ENCODE measurements at places on chromosomes 3 and 15.

GRCh38 chr3:17027318-17027717, 142.6 kb downstream of the PLCL2 start:
- no peaks in the 10 kb centered on the region for H3K36me3 ChIP-seq
- peak; percentile 90 for DNase-seq
- H3K27ac ChIP-seq, result no peak overlapping the region
- peaks cover 7% of the 10 kb centered on the region for H3K4me1 ChIP-seq

DNA sequence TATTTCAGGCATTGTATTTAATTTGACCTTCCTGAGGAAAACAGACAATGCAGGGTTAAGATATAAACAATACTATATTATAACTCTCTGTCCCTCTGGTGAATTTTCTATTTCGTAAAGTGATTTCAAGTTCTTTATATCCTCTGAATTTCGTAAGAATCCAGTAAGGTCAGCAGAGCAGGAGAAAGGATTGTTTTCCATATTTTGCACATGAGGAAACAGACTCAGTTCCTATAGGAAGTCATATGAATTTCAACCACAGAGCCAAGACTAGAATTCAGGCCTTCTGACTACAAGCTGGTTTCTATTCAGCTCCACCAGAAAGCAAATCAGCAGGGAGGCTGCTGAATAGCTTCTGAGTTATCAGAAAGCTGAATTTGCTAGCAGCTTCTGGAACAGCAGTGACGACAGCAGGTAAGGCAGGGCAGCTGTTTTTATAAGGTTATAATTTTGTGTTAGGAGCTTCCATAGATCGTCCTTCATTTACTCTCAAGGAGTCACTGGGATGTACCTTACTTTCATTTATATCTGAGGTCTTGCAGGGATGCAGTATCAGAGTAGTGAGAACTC, 11.1 kb upstream of the PLAAT1 start:
- no peak overlapping the region for H3K27ac ChIP-seq
- no peak for DNase-seq
- H3K4me3 ChIP-seq, result no peak overlapping the region
- no peaks in the 10 kb centered on the region for H3K4me1 ChIP-seq
- no peaks in the 10 kb centered on the region for H3K27me3 ChIP-seq
- H3K36me3 ChIP-seq, result no peaks in the 10 kb centered on the region

DNA sequence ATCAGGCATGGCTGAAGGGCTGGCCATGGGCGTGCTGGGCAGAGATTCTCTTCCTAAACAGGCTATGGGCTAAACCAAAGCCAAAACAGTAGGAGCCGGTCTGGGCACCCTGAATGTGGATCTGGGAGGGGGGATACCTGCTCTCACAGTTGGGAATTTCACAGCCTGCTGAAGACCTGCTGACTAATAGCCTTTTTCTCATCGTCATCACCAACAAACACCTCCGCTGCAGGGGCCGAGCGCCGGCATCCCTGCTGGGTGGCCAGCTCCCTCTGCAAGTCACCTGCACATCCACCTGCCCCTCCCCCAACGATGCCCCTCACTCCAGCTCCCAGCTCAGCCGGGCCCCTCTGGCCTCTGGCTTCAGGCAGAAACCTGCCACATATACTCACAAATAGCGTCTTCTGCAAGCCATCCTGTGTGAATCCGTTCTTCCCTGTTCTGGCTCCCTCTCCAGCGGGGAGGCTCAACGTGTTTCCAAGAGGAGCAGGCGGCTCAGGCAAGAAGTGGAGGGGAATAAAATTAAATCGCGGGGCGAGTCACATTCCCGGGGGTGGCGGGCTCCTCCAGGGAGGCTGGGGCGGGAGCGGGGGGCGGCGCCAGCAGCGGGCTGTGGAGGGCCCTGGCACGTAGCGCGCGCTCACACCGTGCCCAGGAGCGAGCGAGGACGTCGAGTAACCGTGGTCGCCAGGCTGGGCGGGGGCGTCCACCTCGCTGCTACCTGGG, 466 bp downstream of the IQSEC1 start:
- DNase-seq, result no peak
- peaks cover 9% of the 10 kb centered on the region for H3K27me3 ChIP-seq
- H3K4me1 ChIP-seq, result no peaks in the 10 kb centered on the region
- H3K27ac ChIP-seq, result no peak overlapping the region

DNA sequence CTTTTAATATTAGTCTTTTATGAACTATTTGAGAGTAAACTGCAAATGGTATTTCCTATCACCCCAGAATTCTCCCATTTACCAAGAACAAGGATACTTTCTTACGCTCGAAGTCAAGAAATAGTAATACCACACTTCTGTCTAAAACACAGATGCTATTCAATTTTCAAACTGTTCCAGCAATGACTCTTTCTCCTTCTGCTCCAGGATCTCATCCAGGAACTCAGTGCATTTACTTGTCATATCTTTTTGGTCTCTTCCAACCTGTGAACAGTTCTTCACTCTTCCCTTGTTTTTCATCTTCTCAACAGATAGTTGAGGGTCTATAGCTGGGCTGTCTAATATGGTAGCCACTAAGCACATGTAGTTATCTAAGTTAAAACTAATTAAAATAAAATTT, 87.1 kb upstream of the GAP43 start:
- H3K4me3 ChIP-seq, result no peak overlapping the region
- no peak overlapping the region for H3K27ac ChIP-seq
- DNase-seq, result no peak
- H3K36me3 ChIP-seq, result no peaks in the 10 kb centered on the region

DNA sequence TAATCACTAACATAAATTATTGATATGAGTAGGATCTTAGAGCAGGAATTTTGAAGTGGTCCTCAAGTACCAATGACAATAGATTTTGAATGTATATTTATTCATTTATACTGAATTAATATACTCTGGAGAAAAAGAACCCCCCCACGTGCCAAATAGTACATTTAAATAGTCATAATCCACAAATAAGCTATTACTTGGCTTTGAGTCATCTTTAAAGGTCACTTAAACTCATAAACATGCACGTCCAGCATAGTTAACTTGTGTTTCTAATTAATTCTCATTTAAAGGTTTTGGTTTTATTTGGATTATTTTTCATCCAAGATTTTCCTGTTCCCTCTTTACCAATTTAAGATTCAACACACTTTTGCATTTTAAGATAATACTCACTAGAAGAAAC, 35.1 kb downstream of the FGF7 start:
- no peak overlapping the region for H3K27ac ChIP-seq
- no peaks in the 10 kb centered on the region for H3K36me3 ChIP-seq
- DNase-seq, result no peak
- H3K4me3 ChIP-seq, result no peak overlapping the region
- no peaks in the 10 kb centered on the region for H3K4me1 ChIP-seq
- H3K27me3 ChIP-seq, result no peaks in the 10 kb centered on the region

DNA sequence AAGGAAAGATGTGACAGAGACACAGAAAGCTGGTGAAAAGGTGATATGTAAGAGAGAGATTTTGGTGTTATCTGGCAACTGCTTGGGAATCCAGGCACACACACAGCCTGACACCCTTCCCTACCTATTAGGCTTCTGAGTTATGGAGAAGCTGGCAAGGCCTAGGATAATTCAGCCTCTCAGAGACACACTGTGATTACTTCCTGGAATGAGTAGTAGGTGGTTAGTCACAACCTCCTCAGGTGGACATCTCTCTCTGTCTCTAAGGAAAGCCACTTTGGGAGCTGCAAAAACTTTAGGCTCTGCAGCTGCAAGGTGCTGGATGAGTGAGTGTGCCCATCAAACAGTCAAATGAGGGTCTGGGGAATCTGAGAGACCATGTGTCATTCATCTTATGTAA, 201.9 kb downstream of the PDCD6IP start:
- no peak overlapping the region for H3K4me3 ChIP-seq
- H3K27me3 ChIP-seq, result no peaks in the 10 kb centered on the region
- no peak overlapping the region for H3K27ac ChIP-seq
- no peaks in the 10 kb centered on the region for H3K4me1 ChIP-seq

GRCh38 chr3:31407665-31408064, 125.1 kb upstream of the STT3B start:
- no peaks in the 10 kb centered on the region for H3K4me1 ChIP-seq
- no peak overlapping the region for H3K4me3 ChIP-seq
- no peaks in the 10 kb centered on the region for H3K36me3 ChIP-seq
- no peak for DNase-seq
- H3K27me3 ChIP-seq, result no peaks in the 10 kb centered on the region

GRCh38 chr3:184361932-184362667, 590 bp downstream of the POLR2H start:
- H3K4me1 ChIP-seq, result peaks cover 36% of the 10 kb centered on the region
- peaks cover 3% of the 10 kb centered on the region for H3K36me3 ChIP-seq
- DNase-seq, result no peak
- peak overlapping the region; percentile 78 for H3K4me3 ChIP-seq
- peak overlapping the region; percentile 96 for H3K27ac ChIP-seq

- H3K4me1 ChIP-seq, result peaks cover 14% of the 10 kb centered on the region
- peak; percentile 61 for DNase-seq
- H3K4me3 ChIP-seq, result no peak overlapping the region
- H3K27ac ChIP-seq, result no peak overlapping the region
Measured at GRCh38 chr15:77533578-77534430, 98.9 kb downstream of the LINGO1 start.

DNA sequence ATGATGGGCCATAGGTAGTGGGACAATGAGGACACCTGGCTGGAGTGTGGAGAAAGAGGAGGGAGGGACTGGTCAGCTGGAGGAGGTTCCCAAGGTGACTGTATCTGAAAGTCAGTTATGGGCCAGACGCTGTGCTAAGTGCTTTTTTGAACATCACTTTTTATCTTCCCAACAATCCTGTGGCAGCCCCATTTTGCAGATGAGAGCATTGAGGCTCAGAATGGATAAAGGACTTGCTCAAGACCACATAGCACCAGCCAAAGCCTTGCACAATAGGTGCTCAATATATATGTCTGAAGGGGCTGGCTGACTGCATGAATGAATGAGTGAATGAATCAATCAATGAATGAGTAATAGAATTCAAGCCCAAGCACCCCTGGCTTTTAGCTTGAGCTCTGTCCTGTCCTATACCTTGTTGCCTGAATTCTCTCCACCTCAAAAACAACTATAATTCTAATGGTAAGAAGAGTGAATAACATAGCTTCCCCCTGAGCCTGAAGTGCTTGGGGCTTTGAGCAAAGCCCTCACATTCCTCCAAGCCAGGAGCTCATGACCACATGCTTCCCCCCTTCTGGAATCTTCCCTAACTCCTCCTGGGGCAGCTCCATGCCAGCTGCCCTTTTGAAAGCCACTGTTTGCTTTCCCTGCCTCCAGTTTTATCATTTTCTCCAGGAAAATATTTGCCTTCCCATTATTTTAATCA, 150.9 kb downstream of the RPLP1 start:
- H3K4me3 ChIP-seq, result no peak overlapping the region
- no peak for DNase-seq
- H3K4me1 ChIP-seq, result no peaks in the 10 kb centered on the region
- H3K36me3 ChIP-seq, result no peaks in the 10 kb centered on the region
- H3K27ac ChIP-seq, result no peak overlapping the region

DNA sequence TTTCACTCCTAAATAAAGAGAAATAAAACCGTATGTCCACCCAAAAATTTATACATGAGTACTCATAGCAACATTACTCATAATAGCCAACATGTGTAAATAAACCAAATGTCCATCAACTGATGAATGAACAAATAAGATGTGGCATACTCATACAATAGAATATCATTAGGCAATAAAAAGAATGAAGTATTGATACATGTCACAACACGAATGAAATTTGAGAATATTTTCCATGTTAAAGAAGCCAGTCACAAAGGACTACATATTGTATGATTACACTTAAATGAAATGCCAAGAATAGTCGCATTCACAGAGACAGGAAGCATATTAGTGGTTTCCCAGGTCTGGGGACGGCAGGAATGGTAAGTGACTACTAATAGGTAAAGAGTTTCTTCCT, 869.2 kb downstream of the IGSF11 start:
- no peak overlapping the region for H3K4me3 ChIP-seq
- H3K36me3 ChIP-seq, result no peaks in the 10 kb centered on the region
- H3K27ac ChIP-seq, result no peak overlapping the region
- H3K4me1 ChIP-seq, result no peaks in the 10 kb centered on the region

- H3K4me1 ChIP-seq, result no peaks in the 10 kb centered on the region
- DNase-seq, result no peak
Measured at GRCh38 chr15:70053001-70053715, 44.6 kb downstream of the TLE3 start.

GRCh38 chr3:12884790-12885582, 43.6 kb upstream of the RPL32 start:
- no peaks in the 10 kb centered on the region for H3K27me3 ChIP-seq
- no peak overlapping the region for H3K27ac ChIP-seq
- H3K4me1 ChIP-seq, result no peaks in the 10 kb centered on the region
- no peak overlapping the region for H3K4me3 ChIP-seq
- no peak for DNase-seq

- H3K36me3 ChIP-seq, result no peaks in the 10 kb centered on the region
- no peaks in the 10 kb centered on the region for H3K27me3 ChIP-seq
- H3K4me1 ChIP-seq, result no peaks in the 10 kb centered on the region
- no peak overlapping the region for H3K4me3 ChIP-seq
Measured at GRCh38 chr3:18716821-18717220, 291.7 kb upstream of the SATB1 start.

- H3K36me3 ChIP-seq, result no peaks in the 10 kb centered on the region
- peaks cover 52% of the 10 kb centered on the region for H3K4me1 ChIP-seq
- peak; percentile 88 for DNase-seq
- peak overlapping the region; percentile 94 for H3K27ac ChIP-seq
- H3K27me3 ChIP-seq, result no peaks in the 10 kb centered on the region
Measured at GRCh38 chr3:50320853-50321335, 1.7 kb downstream of the HYAL2 start.

DNA sequence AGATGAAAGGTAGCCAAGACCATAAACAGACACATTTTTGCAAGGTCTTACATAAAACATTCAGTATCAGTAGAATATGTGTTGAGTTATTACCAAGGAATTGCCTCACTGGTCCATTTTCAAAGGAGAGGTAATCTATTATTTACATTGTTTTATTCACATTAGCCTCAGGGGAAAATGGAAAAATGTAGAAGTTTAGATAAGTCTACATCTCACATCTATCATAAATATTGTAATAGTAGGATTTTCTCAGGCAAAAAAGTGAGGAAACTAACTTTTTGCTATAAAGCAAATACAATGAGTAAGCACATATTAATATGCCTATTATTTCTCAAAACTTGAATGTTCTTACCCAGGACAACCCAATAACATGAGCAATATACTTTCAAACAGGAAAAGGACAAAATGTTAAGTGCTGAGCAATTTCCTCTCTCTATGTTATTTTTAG, 184.6 kb upstream of the AGTR1 start:
- no peak overlapping the region for H3K27ac ChIP-seq
- no peaks in the 10 kb centered on the region for H3K4me1 ChIP-seq
- no peaks in the 10 kb centered on the region for H3K27me3 ChIP-seq
- no peak for DNase-seq

DNA sequence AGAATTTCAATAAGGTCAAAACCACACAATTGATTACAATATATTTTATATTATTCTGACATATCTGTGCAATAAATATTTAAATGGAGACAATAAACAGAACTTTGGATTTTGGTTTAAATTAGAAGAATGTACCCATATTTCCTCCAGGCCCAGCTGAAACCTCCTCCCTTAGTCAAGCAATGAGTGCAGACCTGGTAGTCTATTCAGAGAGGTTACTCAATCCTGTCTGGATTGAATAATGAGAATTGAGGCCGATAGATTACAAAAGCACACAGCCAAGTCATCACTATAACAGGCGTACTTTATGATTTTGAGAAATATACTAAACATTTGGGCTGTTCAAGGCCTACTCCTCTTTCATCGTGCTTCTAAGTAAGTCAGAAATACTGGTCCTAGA, 114.5 kb upstream of the STRIT1 start:
- H3K27ac ChIP-seq, result no peak overlapping the region
- DNase-seq, result no peak
- H3K4me3 ChIP-seq, result no peak overlapping the region
- H3K27me3 ChIP-seq, result no peaks in the 10 kb centered on the region
- H3K36me3 ChIP-seq, result no peaks in the 10 kb centered on the region
- peaks cover 1% of the 10 kb centered on the region for H3K4me1 ChIP-seq

- no peak for DNase-seq
- H3K27me3 ChIP-seq, result no peaks in the 10 kb centered on the region
- H3K4me3 ChIP-seq, result no peak overlapping the region
- no peak overlapping the region for H3K27ac ChIP-seq
Measured at GRCh38 chr15:35713733-35714132, 167.8 kb upstream of the DPH6 start.
